ENCODE measurements at places on chromosomes 6 and 20. TPM values are rescaled to one million over a fixed set of nuclear protein-coding genes. Genes with fewer than 3 reads are reported as not detected.

- DNase-seq = no peak
Measured at GRCh38 chr20:52242237-52243230, 51.0 kb upstream of the ZFP64 start.

- DNase-seq = no peak
Measured at GRCh38 chr6:144911322-144911721, 626.2 kb downstream of the UTRN start.

- DNase-seq = no peak
Measured at GRCh38 chr6:5893295-5893694, 113.4 kb downstream of the NRN1 start.

- no peak for DNase-seq
Measured at GRCh38 chr20:59448196-59448595, 147.8 kb downstream of the EDN3 start.

DNA sequence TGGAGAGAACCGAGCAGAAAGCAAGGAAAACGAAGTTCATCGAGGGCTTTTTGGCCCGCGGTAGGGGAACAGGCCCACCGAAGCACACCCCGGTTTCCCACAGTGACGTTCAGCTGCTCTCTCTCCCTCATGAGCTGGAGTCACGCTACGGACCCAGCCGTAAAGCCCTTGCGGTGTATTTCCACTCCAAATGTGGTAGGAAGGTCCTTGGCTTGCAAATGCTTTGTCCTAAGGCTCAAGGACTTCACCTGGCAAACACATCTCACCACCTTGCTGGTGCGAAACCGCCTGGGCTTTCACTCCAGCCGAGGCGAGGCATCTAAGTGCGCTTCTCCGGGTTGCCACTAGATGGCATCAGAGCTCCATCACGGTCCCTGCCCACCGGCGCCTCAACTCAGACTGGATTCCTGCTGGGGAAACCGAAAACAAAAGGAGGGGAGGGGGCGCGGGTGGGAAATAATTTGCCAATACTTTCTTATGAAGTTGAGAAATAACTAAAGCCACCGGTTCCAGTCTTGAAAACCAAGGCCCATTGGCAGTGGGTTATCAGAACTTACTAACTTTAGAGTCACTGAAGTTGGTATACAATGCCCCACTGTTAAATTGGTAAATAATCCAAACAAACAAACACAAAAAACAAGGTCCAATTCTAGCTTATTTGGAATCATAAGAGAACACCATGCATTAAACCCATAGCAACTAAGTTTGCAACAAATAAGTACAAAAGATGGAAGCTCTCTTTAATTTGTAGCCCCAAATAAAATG is 13.4 kb upstream of the FOXC1 start:
- peak; percentile 66 for DNase-seq

- no peak for DNase-seq
Measured at GRCh38 chr6:32397252-32397920, 9.6 kb downstream of the BTNL2 start.

DNA sequence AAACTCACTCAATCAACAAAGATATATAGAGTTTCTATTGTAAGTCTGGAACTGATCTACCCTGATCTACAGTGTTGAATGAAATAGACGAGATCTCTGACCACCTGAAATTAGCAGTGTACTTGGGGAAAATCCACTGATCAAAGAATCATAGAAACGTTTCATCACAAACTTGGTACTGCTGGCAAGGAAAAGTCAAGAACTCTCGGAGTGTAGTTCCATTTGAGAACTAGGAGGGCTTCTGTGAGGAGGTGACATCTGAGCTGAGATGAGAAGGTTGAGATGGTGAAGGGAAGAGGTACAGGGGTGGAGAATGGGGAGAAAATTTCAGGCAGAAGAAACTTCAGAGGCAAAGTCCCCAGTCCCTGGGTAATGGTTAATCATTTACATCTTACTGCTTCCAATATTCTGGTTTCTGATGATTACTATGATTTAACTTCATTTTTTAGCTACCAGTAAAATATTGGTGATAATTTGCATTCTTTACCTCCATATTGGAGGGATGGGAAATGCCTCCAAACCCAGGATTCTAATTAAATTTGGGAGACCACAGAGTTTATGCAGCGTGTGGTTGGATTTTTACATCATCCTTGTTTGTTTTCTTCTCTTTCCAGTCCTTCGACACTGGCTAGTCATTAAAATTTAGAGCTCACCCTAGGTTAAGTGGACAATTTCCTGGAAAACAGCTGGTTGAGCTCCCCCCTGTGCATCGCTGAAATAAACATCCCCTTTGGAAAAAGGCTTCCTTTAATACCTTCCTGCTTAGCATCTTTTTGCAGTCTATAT is 191.9 kb downstream of the BCAS1 start:
- DNase-seq = no peak

GRCh38 chr20:63978319-63979228 is 868 bp downstream of the SAMD10 start:
- peak; percentile 97 for DNase-seq

DNA sequence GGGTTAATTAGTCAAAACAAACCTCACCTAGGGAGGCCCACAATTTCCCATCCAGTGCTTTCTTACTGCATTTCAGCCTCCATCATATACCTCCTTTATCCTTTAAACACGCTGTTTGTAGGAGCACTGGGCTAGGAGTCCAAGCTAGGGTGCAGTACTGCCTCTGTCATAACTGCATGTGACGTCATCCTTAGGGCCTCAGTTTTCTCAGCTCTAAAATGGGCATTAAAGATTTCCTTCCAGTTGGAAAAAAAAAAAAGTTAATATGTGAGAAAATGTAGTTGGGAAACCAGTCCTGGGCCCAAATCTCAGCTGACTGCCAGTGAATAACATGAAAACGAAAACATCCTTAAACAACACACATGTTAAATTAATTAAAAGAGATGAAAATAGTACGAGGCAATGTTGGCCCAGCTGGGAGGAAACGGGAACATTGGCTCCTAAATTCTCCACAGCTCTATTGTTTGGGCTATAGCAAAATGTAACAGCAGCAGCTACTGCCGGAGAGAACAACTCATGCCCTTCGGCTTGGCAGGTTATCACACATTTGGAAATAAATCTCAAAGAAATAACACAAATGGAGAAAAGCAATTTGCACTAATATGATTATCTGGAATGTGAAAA is 79.9 kb upstream of the CCDC167 start:
- DNase-seq = no peak

GRCh38 chr6:135383301-135383700 is 114.2 kb downstream of the AHI1 start:
- DNase-seq = no peak

- DNase-seq = no peak
Measured at GRCh38 chr6:31659649-31660380, 763 bp downstream of the C6orf47 start.

DNA sequence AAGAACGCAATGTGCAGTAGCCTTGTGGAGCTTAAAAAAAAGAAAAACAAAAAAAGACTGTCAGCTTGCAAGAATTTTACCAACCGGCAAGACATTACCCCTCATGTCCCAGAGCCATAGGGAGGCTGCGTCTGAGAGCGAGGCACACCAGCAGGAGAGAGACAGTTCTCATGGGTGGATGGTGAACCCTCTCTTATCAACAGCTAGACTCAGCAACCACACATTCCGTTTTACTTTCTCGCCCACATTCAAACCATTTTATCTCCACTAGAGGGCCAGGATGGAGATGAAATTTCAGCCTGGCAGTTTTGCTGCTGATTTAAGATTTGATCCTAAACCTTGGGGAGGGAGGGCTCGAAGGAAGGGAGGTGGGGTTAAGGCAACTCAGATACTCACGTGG is 247.0 kb downstream of the ATXN1 start:
- DNase-seq = peak; percentile 6

GRCh38 chr20:23441850-23442313 is 2.4 kb downstream of the CSTL1 start:
- DNase-seq = peak; percentile 45

- DNase-seq = no peak
Measured at GRCh38 chr20:23745247-23745646, 5.5 kb downstream of the CST1 start.

DNA sequence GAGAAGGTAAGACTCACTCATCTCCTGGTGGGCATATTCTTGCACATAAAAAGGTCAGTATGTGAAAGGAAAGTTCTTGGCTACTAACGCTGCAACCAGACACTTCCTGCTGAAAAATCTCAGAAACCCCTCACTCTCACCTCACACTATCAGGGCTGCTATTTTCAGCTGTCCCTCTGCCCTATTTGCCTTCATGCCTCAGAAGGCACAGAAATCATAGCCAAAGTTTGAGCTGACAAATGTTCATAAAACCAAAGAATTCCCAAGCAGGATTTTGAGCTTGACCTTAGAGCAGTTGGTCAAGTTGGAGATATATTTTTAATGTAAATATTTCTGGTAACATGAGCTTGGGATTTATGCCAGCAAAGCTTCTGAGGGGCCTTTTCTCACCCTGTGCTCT is 806.2 kb downstream of the MAFB start:
- no peak for DNase-seq

- DNase-seq = no peak
Measured at GRCh38 chr20:63141531-63141930, 74.4 kb downstream of the YTHDF1 start.

DNA sequence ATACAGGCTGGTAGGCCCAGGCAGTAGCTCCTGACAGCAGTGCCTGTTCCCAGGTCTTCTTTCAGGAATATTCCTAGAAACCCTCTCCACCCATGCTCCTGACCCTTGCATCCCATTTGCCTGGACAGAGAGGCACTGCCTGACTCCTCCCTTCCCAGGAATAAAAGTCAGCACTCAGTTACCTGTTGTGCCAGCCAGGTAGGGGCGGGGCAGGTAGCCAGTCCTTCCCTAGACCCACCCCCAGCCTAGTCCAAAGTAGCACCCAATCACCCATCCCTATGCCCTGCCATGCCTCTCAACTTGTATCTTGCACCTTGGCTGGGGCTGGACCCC is 129.9 kb downstream of the MRPL14 start:
- no peak for DNase-seq

GRCh38 chr6:63049216-63049615 is 162.1 kb upstream of the FKBP1C start:
- no peak for DNase-seq

- DNase-seq = no peak
Measured at GRCh38 chr6:90021711-90022110, 127.4 kb downstream of the GJA10 start.

DNA sequence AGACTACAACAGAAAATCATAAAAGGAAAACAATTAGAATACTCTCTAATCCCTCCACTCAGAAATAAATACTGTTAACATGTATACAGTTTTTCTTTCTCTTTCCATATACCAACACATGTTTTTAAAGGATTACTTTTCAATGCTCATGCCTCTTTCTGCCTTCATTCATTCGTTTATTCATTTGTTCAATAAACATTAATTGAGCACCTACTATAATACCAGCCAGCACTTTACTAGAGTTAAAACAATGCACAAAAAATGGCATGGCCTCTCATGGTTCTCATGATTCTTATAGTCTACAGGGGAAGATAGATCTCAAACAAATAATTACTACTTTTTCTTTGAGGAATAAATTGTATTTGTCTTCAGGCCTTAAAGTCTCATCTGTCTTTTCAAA is 70.3 kb upstream of the RIPOR2 start:
- DNase-seq = no peak

GRCh38 chr6:155132617-155133016 is 131.2 kb upstream of the CLDN20 start:
- DNase-seq = no peak

DNA sequence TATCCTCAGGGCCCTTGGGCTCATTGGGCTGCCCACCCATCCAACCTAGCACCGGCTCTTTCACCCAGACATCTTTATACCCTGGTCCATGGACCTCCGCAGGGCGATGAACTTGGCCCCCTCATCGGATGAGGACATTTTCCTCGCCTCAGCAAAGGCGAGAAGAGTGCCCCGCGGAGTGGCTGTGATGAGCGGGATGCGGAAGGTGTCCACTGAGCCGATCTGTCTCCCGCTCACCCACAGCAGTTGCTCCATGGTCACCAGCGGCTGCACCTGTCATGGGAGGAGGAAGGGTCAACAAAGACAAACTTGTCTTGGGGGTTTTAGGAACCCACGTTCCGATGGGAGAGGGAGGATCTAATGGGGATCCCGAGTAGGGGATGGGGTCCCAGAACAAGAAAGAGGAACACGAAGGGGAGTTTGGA is 690 bp downstream of the NEU1 start:
- DNase-seq = no peak

DNA sequence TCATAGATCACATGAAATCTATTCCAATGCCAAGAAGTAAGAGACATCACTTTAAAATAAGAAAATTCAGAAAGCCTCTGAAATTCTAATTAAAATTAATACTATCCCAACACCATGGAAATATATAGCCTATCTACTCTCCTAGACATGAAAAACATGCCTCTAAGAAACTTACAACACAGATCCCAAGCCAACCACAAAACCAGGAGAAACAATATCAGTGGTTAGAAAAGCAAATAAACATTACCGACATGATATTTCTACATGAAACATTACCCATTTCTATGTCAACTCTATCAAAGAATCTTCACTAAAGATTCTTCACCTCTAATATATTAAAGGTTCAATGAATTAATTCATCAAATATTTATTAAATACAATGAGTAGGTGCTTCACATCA is 4.8 kb downstream of the EPB41L2 start:
- no peak for DNase-seq

- no peak for DNase-seq
Measured at GRCh38 chr6:41352907-41353306, 17.5 kb downstream of the NCR2 start.

GRCh38 chr20:58963060-58963584 is 17.9 kb upstream of the NELFCD start:
- no peak for DNase-seq

- DNase-seq = no peak
Measured at GRCh38 chr6:3190056-3190455, 32.7 kb upstream of the TUBB2A start.

- no peak for DNase-seq
Measured at GRCh38 chr6:2579241-2579761, 171.4 kb downstream of the MYLK4 start.

GRCh38 chr20:13119583-13119982 is 101.5 kb upstream of the ISM1 start:
- peak; percentile 41 for DNase-seq

- DNase-seq = no peak
Measured at GRCh38 chr6:13303668-13304017, 24.7 kb downstream of the TBC1D7 start.

Gene HLA-DPB1
- total RNA-seq = 18.3 TPM

Gene HLA-F
- 119 TPM for total RNA-seq

Gene FOXS1
- not detected for total RNA-seq

Gene BMP5
- not detected for total RNA-seq

Gene NHLRC1
- total RNA-seq = 0.92 TPM

Gene FILIP1
- not detected for total RNA-seq

Gene C6orf58
- total RNA-seq = 0.31 TPM

Gene FBXO30
- total RNA-seq = 3.6 TPM

Gene TGM3
- total RNA-seq = not detected

Gene GGTLC1
- not detected for total RNA-seq

Gene PRSS35
- not detected for total RNA-seq

Gene RUNX2
- 0.66 TPM for total RNA-seq

Gene IL17F
- total RNA-seq = not detected
